ENCODE measurements at places on chromosomes 5 and 9.

- DNase-seq = no peak
Observed at GRCh38 chr9:80994892-80995291, 694.5 kb downstream of the TLE1 start.

DNA sequence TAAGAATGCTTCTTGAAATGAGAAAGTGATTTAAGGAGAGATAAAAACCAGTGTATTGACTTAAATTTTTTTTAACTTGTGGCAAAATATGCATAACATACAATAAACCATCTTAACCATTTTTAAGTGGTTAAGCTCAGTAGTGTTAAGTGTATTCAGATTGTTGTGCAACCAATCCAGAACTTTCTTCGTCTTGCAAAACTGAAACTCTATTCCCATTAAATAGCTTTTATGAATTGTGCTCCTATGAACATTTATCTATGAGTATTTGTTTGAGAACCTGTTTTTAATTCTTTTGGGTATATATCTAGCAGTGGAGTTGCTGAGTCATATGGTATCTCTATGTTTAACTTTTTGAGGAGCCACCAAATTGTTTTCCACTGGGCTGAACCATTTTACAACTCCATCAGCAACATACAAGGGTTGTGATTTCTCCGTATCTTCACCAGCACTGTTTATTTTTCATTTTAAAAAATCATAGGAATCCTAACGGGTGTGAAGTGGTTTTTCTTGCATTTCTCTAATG lies 76.6 kb upstream of the ACTBL2 start:
- no peak for DNase-seq

DNA sequence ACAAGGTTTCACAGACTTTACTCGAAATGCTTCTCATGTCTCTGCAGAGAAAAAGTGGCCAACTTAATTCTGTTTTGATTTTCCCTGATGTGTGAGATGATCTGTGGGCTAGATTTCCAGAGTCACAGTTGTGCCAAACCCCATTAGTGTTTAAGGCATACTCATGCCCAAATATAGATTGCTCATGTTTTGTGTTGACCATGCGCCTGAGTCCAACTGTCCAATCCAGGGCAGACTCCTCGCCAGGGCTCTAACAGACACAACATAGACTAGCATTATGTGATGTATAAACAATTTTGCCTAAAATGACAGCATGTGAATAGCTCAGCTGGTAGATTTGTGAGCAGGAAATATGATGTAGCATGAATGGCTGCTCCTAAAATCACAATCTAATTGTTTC lies 128.1 kb downstream of the PRDM6 start:
- DNase-seq = no peak

DNA sequence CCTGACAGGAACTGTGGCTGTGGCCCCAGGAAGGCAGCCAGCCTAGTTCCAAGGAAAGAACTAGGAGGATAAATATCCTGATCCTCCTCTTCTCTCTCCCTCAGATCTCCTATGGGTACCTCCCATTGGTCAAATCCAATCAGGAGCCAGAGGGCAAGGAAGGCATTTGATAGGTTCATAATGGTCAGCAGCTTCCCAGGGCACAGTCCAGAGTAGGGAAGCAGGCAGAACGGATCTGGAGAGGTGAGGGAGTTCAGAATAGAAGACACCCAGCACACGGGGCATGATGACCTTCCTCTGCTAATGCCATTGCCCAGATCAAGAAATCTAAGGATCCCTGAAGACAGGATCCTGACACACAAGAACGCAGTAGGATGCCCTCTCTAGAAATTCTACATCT lies 8.6 kb downstream of the ABLIM3 start:
- DNase-seq = no peak

- no peak for DNase-seq
Observed at GRCh38 chr5:169001394-169001793, 299.5 kb downstream of the SLIT3 start.

- no peak for DNase-seq
Observed at GRCh38 chr5:89267788-89268187, 384.8 kb upstream of the MEF2C start.

DNA sequence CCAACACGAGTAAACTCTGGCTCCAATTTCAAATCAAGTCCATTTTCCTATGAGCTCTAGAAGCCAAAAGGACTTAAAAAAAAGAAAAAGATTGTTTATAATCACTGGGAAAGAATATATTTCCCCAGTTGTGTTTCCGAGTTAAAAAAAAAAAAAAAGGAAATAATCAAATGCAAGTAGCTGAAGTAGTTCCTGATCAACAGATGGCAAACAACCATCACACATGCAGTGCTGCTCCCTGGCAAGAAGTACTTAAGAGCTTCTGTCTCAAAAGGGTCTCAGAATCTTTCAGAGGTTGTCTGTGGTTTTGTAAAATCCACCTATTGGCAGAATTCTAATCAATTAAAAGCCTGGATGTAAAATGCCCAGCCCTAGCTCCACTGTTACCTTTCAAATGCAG lies 387.9 kb downstream of the RAB3C start:
- no peak for DNase-seq

- DNase-seq = no peak
Observed at GRCh38 chr9:128005923-128006322, 25.1 kb upstream of the EEIG1 start.

- DNase-seq = no peak
Observed at GRCh38 chr5:21058289-21058688, 1070.3 kb upstream of the CDH18 start.

- DNase-seq = no peak
Observed at GRCh38 chr9:77839459-77840140, 191.5 kb upstream of the GNA14 start.

- DNase-seq = no peak
Observed at GRCh38 chr9:118088090-118088489, 383.9 kb downstream of the TLR4 start.

DNA sequence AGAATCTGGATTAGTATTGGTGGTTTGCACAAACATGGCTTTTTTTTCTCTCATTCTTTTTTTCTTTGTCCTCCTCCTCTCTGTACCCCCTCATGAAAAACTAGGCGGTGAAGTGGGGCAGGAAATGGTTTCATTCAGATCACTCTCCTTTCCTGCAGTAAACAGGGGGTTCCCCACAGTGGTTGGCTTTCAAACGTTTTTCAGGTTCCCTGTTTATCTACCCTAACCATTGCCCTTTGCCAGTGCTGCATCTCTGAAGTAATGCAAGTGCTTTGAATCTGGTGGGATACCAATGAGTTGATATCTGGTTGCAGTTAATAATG lies 29.8 kb downstream of the NR4A3 start:
- DNase-seq = no peak

- no peak for DNase-seq
Observed at GRCh38 chr9:133734590-133735414, 3.4 kb downstream of the SARDH start.

- DNase-seq = no peak
Observed at GRCh38 chr5:118825226-118825625, 163.1 kb downstream of the DTWD2 start.

DNA sequence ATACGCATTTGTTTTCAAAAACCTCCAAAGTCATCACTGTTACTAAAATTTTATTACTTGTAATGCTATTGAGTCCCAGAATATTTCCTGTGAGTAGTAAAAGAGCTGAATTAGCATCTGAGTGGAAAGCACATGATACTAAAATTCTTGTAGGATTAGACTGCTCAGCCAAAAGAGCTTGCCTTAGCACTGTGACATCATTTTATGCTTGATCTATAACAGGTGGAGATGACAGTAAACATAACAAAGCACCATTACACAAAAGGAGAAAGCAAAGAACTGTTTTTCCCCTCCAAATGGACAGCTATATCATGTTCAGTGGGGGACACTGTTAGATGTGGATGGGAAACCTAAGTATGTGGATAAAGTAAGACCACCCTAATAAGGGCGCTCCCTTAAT lies 5.8 kb upstream of the JAK2 start:
- no peak for DNase-seq

GRCh38 chr9:72506615-72507014 lies 14.8 kb upstream of the TMC1 start:
- DNase-seq = no peak

- DNase-seq = no peak
Observed at GRCh38 chr5:98789029-98789428, 15.6 kb downstream of the RGMB start.

- DNase-seq = no peak
Observed at GRCh38 chr5:176652136-176652535, 4.9 kb downstream of the TSPAN17 start.

GRCh38 chr5:35819026-35819425 lies 37.7 kb upstream of the IL7R start:
- no peak for DNase-seq

GRCh38 chr5:54889826-54890225 lies 95.6 kb downstream of the ESM1 start:
- no peak for DNase-seq

DNA sequence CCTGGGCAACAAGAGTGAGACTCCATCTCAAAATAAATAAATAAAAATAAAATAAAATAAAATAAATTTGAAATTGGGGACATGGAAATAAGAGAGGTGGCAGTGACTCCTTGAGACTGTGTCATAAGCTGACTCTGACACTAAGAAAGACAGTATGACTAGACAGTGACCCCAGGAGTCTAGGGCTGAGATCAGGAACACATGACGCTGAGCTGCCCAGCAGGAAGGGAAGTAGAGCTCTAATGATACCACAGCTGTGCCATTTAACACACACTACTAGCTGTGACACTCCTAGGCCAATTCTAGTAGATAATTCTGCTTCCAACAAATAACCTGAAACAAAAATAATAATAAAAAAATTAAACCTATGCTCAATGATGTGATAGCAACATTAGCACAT lies 293.0 kb downstream of the SEC61B start:
- DNase-seq = no peak

GRCh38 chr9:94084314-94084713 lies at the start of gene PTPDC1:
Gene PTPDC1 (plus strand): TSS chr9:94084464. CDS start chr9:94084531, 67 bp downstream.
- no peak for DNase-seq

DNA sequence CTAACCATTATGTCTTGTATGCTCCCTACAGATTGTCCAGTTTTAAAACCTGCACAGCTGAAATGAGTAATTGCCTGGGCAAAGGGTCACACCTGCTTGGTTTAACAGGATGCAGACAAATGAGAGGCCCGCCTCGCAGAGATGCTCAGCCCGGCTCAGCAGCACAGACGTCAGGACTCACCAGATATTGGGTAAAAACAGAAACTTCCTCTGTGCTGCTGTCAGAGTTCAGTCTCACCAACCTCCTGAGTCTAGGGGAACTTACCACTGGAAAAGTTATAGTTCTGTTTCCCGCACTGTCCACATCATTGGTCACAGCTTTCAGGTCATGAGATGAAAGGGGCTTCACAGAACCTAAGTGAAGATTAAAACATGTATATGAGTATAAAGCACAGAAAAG lies 152.5 kb downstream of the ESM1 start:
- no peak for DNase-seq

DNA sequence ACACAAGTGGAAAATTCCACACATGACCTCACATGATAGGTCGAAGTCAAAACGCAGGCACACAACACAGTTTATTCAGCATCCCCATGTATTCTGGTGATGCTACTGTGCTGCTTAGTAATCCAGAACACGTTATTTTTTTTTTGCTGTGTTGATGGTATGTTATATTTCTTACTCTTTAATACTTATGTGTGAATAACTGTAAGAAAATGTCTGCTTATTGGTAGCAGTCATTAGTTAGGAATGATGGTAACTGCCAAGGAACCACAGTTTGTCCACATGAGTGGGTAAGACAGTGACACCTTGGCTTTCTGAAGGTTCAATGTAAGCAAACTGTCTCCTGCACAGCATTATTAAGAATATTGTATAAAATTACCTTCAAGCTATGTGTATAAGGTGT lies 107.7 kb upstream of the DAPK1 start:
- no peak for DNase-seq
